Spinal cord (tissue), 10 donors: ENCODE measurements at places on chromosomes 2 and 18.

GRCh38 chr2:715854-716560 lies 38.8 kb upstream of the TMEM18 start:
- no peak for DNase-seq

DNA sequence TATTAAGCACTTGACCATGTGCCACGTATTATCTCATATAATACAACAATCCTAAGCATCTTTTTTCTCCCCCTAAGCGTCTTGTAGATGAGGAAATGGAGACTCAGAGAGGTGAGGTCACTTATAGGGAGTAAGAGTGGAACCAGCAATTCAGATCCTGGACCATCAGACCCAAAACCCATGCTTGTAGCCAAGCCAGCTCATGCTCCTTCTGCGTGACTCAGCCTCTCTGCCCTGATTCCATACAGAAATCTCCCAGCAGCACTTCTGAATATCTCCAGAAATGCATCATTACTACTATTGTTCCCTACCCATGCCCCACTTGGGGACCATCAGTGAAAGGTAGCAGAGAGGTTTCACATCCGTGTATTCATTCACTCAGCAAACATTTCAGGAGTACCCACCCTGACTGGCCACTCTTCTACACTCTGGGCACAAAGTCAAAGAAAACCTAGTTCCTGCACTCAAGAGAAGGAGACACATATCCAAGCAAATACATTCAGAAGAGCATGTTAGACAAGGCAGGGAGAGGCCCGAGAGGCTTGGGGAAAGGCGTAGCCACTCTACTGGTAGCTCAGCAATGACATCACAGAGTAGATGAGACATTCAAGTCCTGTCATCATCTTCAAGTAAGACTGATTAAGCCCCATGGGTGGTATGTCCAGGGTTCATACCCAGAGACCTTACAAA lies 141.9 kb downstream of the MTCL1 start:
- DNase-seq: no peak

GRCh38 chr2:48445091-48445725 lies 84.7 kb upstream of the STON1 start:
- no peak for DNase-seq

DNA sequence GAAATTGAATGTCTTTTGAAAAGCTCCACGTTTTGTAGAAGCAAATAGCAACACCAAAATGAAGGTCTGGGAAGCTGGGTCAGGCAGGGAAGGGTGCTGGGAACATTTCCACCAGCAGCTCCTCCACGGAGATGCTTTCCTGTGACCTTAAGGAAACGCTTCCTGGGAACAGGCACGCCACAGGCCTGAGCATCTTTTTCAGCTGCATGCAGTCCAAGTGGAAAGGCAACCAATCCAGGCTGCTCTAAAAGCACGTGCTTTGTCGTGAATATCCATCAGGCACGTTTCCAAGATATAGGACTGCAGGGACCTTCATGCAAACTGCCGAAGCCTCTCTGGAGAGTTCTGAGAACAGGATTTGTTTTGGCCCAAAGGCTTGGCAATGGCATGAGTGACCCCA lies 109.3 kb downstream of the KLHL29 start:
- DNase-seq: no peak

GRCh38 chr2:48343571-48344440 lies 186.1 kb upstream of the STON1 start:
- no peak for DNase-seq

GRCh38 chr18:52054324-52054723 lies 285.7 kb upstream of the DCC start:
- DNase-seq: no peak
